NCI-H510A treated with DMSO at 0.1 percent for 48 hours (cell line): ENCODE measurements at places on chromosomes 13 and 19.

DNA sequence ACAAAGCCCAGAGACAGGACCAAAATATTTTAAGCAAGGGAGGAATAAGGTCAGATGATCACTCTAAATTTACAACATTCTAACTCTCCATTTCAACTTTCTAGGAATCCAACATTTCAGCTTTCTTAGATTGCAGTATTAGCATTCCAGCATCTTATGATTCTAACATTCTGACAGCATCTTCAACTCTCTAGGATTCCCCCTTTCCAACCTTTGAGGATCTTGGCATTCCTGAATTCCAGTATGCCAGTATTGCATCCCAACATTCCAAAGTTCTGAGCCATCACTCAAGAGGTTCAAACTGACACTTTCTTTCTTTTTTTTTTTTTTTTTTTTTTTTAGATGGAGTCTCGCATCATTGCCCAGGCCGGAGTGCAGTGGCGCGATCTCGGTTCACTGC lies 13.8 kb downstream of the TGFB1 start:
- no peak for DNase-seq

- no peak for DNase-seq
These were observed 26.2 kb upstream of the LRCH1 start for GRCh38 chr13:46526740-46527139.

GRCh38 chr13:43805071-43805468 lies 18.3 kb upstream of the ENOX1 start:
- no peak for DNase-seq

- DNase-seq = no peak
These were observed 205.1 kb downstream of the DACH1 start for GRCh38 chr13:71661921-71662320.

- DNase-seq = no peak
These were observed 89.4 kb downstream of the ENOX1 start for GRCh38 chr13:43697323-43697722.

DNA sequence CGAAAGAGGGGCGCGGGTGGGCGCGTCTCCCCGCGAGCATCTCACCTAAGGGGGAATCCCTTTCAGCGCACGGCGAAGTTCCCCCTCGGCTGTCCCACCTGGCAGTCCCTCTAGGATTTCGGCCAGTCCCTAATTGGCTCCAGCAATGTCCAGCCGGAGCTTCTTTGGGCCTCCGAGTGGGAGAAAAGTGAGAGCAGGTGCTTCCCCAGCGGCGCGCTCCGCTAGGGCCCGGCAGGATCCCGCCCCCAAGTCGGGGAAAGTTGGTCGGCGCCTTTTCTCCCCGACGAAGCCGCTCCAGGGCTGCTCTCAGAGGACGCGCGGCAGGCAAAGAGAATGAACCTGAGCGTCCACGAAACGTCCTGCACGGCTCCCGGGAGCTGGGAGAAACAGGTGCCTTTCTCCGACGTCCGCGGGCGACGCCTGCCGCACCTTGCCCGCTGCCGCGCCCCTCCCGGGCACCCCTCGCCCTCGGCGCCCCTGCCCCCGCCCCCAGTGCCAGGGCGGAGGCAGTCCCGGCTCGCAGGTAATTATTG lies 366 bp upstream of the KL start:
- no peak for DNase-seq

DNA sequence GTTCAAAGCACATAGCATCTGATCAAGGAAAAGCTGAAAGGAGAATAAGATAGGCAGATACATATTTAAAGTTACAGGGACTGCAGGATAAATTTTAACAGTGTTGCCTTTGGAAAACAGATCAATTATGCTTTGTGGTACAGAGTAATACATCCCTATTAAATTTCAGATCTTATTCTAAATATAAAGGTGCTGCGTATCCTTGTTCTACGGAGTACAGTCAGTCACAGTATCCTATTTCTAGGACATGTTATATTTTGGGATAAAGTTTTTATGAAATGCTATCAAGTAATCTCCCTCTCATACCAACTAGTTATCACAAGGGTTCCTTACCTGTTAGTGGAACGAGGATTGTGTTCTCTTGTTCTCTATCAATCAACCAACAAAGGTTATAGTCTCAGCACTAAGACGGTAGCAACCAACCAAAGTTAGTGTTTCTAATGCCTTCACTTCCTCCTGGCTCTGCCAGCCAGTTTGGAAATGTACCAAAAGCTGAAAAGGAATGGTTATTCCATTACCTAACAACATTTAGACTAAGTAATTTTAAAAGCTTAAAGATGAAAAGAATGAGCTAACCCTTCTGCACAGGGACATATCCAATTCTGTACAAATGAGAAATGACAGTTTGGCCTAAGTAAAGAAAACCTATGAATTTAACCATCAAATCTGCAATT lies 35.2 kb downstream of the TSC22D1 start:
- no peak for DNase-seq

GRCh38 chr13:34294483-34295129 lies 476.7 kb downstream of the RFC3 start:
- DNase-seq = peak; percentile 37

DNA sequence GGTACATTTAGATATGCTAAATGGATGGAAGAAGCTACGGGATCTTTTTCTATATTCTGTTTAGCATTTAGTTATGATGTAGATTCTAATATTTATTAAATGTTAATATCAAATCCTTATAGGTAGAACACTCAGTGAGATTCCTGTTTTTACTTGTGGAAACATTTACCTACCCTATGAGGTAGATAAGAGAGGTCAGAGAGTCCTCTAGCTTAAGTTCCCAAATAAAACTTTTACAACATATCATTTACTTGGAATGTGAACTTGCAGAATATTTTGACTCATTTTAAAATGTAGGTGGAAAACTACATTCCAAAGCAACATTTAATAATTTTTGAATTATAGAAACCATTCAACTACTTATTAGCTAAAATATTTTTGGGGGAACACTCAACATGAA lies 63.7 kb downstream of the UBL3 start:
- no peak for DNase-seq

GRCh38 chr13:45216193-45216592 lies 15.3 kb upstream of the KCTD4 start:
- no peak for DNase-seq

- DNase-seq = no peak
These were observed 39.4 kb upstream of the FARP1 start for GRCh38 chr13:98103531-98103930.

DNA sequence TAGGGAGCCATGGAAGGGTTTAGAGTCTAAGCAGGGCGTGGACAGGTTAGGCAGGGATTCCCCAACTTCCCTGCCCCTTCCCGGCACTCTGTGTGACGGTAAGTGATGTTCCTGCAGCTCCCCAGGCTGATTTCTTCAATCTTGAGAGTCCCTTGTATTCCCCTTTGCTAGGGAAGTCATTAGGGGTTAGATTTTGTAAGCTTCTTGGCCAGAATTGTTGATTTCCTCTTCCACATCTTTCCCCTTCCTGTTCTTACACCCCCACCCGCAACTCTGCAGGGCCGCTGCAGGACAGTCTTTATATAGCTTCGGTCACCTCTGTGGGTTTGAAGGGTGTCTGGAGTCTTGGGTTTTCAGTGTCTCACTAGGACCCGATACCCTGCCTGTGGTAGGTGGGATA lies 10.6 kb upstream of the ADGRE1 start:
- no peak for DNase-seq

GRCh38 chr13:73216381-73216831 lies 157.6 kb downstream of the KLF5 start:
- no peak for DNase-seq

GRCh38 chr13:46554951-46555350 lies 2.0 kb downstream of the LRCH1 start:
- DNase-seq = no peak

- no peak for DNase-seq
These were observed 57.2 kb upstream of the C1QTNF9 start for GRCh38 chr13:24252136-24252535.

DNA sequence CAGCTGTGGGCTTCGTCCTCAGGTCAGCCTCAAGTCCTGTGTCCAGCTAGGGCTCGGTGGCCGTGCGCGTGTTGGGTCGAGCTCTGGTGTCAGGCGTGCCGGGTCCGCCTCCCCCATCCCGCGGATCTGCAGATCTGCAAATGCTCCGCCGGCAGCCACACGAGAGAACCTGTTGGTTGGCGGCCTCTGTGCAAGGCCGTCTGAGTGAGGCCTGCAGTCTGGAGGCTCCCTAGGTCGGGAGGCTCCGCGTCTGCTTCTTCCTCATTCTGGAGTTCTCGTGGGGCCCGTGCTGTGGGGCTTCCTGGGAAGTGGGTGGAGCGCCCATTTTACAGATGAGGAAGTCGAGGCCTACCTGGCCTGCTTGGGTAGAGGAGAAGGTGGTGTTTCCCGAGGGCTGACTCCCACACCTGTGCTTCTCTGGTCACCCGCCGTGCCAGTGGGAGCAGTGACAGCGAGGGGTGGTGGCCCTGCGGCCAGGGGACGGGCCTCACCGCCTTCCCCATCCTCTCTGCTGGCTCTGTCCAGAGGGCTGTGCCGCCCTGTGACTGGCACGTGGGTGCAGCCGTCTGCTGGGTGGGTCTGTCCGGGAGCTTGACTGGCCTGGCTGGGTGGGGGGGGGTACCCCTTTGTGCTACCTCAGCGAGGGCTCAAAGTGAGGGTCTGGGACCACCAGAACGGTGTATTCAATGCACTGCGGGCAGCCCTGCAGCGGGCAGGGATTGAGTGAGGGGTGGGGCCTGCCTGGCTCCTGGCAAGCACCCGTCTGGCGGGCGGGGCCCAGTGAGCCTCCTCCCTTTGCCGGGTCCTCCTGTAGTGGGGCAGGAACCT lies 3.3 kb downstream of the CSNK1G2 start:
- DNase-seq = no peak

DNA sequence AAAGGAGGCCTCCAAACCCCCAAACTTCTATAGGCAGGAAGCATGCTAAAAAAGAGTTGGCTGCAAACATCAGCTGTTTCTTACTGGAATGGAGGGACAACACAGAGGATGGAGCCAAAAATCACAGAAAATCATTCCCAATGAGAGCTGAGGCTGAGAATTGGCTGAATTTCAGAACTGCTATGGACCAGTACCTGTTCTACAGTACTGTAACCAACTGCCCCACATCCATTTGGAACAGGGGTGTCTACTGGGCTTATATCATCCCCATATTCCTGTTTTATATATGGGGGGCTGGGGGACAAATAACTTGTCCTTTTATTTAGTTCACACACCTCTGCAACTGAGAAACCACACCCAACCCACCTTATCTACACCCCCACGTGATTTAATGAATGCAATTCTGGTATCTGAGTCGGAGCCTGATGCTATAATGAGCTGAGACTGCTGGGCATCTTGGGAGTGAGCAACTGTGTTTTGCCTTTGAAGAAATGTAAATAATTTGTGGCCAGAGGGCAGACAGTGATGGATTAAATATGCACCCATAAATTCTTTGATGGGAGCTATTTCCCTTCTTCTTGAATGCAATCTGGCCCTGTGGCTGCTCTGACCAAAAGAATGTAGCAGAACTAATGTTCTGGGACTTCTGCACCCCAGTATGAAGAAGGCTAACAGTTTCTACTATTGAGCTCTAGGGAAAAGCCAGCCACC lies 82.6 kb downstream of the TBC1D4 start:
- no peak for DNase-seq

GRCh38 chr19:32977280-32977679 lies 5.2 kb downstream of the FAAP24 start:
- no peak for DNase-seq

GRCh38 chr19:54387991-54388801 lies 23.5 kb upstream of the LAIR1 start:
- no peak for DNase-seq

- DNase-seq = no peak
These were observed 506.7 kb upstream of the NBEA start for GRCh38 chr13:34435338-34435737.

DNA sequence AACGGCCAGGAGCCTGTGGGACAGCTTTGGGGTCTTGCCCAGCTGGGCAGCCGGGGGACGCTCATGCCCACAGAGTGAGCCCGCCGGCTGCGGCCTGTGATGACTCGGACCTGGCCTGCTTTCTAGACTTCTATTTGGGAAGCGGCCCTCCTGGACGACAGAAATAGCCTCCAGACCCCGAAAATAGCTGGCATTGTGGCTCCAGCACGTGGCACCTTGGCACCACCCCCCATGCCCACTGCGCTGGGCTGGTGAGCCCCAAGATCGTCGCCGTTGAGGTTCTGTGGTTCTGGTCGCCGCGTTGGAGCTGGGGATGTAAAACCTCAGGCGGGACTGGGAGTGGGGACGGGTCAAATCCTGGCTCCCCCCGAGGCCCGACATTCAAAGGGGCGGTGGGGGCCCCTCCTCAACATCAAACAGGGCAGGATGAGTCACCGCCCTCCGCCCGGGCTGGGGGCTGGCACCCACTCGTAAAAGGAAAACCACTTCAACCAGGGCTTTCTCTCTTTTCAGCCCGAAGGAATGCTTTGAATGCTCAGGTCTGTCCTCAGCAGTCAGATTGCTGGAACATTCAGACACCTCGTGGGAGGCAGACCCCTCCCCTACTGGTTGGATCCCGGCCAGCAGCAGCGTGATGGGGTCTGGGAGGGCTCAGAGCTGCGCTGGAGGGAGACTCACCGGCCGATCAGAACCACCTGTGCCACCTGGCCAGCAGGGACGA lies 42.1 kb downstream of the GADD45B start:
- no peak for DNase-seq

DNA sequence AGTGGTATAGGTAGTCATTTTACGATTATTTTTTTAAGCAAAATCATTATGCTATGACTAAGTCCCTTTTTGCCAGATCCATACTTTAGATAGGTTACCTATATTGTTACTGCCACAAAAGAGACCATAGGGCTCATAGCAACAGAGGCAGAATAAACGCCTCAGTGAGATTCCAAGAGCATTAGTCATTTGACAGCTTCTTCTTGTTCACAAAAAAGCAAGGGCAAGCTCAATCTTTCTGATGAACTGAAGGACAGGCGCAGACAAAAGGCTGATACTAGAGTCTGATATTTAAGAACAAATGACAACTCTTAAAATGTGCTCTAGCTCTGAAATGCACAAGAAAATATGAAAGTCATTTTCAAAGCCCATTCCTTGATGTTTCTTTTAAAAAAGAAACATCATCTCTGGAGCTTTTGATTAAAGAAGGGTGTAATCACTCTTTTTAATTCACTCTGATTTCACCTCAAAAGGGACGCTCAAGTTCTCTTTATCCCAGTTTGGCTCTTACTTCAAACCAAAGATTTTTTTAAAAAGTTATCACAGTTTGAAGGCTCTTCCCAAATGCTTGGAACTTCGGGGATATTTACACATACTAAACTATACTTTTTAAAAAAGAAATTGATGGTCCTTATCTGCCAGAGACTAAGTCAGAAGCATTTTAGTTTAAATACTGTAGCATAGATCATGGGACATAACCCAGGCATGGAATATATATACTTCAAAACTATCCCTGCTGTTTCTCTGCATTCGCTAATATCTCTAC lies 187.2 kb downstream of the EFNB2 start:
- peak; percentile 38 for DNase-seq

GRCh38 chr13:98783856-98784478 lies 31.5 kb upstream of the SLC15A1 start:
- no peak for DNase-seq

GRCh38 chr13:46149272-46150133 lies 32.5 kb downstream of the LCP1 start:
- no peak for DNase-seq

- peak; percentile 51 for DNase-seq
These were observed 5.0 kb upstream of the IGSF23 start for GRCh38 chr19:44608391-44608821.

GRCh38 chr19:35144600-35145436 lies 1.8 kb downstream of the FXYD7 start:
- DNase-seq = no peak

GRCh38 chr13:95083758-95084157 lies 217.5 kb downstream of the ABCC4 start:
- no peak for DNase-seq

GRCh38 chr13:43088093-43088511 lies 64.7 kb downstream of the DNAJC15 start:
- DNase-seq = no peak

GRCh38 chr13:46094478-46094877 lies 10.4 kb downstream of the CPB2 start:
- no peak for DNase-seq
